HL-60 (cell line): ENCODE measurements at places on chromosomes 7 and 10.

GRCh38 chr7:5282543-5283316 lies at the start of gene SLC29A4:
TSS of gene SLC29A4 (plus strand) at chr7:5282943. CDS start at chr7:5287817, 4,874 bp downstream.
- no peak for DNase-seq

DNA sequence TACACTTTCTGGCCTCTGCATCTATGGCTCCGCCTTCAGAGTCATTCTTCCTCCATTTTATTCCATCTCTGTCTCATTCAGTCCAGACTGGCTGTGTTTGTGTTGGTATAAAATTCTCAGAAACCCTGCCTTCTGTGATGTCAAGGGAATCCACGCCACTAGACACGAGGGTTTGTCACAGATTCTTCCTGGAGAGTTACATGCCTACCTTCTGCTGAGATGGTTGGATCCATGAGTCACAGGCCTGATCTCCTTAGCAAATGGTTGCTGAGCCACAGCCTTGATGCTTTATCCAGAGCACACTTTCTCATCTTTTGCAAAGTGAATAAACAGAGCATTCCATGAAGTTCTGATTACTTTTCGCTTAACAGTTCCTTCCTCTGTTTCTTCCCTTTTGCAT lies 35.9 kb upstream of the TSPAN33 start:
- DNase-seq = no peak

DNA sequence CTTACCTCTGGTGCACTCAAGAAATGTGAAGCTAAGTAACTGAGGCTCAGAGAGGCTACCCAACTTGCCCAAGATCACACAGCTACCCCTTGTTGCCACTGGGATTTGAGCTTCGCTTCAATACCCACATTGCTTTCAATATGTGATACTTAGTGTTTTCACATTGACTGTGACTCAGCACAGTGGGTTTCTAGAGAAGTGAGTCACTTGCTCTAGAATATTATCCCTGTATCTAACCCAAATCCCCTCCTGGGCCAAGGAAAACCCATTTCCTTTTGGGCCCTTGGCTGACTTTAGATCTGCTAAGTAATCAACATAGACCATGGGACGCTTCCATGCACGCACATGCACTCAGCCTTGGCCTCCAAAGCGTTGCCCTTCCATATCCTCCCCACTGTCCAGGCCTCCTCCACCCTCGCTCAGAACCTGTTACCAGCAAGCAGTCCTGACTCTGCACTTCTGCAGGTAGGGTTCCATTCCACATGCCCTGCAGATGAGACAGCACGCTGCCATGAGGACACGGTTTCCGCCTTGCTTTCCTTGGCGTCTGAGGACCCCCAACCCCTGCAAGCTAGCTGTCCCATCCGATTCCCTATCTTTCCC lies 87.7 kb upstream of the CHST15 start:
- DNase-seq = no peak

DNA sequence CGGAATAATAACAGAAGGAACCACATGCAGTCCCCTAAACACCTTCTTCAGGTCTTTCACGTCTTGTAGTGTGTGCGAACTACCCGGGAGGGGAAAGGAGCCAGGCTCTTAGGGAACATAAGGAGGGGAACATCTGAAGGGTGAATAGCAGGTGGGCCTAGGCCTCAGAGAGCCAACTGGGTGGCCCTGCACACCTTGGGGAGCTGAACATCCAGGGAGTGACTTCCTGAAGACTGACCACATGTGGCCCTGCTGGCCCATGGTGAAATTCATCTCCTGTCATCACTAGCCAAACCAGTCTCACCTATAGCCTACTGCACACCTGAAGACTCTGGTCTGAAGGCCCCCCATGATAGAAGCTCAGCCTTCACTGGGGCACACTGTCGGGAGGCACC lies 5.6 kb downstream of the CALML3 start:
- DNase-seq = no peak

- no peak for DNase-seq
These were observed 622 bp upstream of the COL1A2 start for GRCh38 chr7:94394109-94394436.

- DNase-seq = no peak
These were observed 500.1 kb upstream of the ZMIZ1 start for GRCh38 chr10:78568620-78569019.
